Effector memory CD8-positive, alpha-beta T cell (primary cell): ENCODE measurements at places on chromosomes 7 and 10.
A peak's percentile ranks its signal among the peaks of the same experiment; 100 is the strongest.

- H3K27me3 ChIP-seq, result no peaks in the 10 kb centered on the region
- peak overlapping the region; percentile 60 for H3K4me3 ChIP-seq
- peaks cover 9% of the 10 kb centered on the region for H3K36me3 ChIP-seq
- H3K27ac ChIP-seq, result peak overlapping the region; percentile 80
- DNase-seq, result no peak
Measured at GRCh38 chr10:61987951-61988379, 86.5 kb downstream of the ARID5B start.

DNA sequence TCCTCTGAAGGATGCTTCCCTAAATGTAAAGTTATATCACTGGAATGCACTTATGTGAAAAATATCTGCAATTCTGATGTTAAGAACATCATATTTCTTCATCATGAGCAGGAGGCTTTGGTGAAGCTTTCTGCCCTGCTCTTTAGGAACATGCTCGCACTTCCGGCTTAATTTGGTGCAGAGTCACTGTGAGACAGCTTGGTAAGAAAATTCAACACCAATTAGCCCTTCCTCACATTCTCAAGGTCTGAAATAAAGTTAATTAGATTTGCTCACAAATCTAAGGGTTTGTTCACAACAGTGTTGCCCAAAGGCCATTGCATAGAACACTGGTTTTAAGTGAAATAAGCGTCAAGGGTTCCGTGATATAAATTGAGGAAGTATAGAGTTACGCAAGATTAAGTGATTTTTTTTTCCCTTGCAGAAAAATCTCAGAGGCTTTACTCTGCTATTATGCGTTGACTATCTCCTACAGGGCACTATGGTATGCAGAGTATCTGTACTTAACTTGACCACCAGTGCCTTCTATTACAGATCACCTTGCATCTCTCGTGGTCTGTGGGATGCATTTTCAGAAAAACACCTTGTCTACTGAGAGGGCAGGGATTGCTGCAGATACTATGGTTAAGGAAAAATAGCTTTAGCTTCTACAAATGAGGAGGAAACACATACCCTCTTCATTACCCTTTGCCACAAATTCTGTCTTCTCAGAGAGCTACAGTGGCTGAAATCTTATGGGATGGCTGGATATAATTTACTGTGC lies 953.9 kb downstream of the TYW1 start:
- no peaks in the 10 kb centered on the region for H3K27me3 ChIP-seq
- no peak for DNase-seq
- no peaks in the 10 kb centered on the region for H3K4me1 ChIP-seq
- H3K4me3 ChIP-seq, result no peak overlapping the region
- H3K27ac ChIP-seq, result no peak overlapping the region

- DNase-seq, result no peak
- peak overlapping the region; percentile 37 for H3K4me3 ChIP-seq
- no peak overlapping the region for H3K27ac ChIP-seq
- H3K4me1 ChIP-seq, result peaks cover 30% of the 10 kb centered on the region
Measured at GRCh38 chr10:123143162-123143824, 4.6 kb upstream of the HMX2 start.

DNA sequence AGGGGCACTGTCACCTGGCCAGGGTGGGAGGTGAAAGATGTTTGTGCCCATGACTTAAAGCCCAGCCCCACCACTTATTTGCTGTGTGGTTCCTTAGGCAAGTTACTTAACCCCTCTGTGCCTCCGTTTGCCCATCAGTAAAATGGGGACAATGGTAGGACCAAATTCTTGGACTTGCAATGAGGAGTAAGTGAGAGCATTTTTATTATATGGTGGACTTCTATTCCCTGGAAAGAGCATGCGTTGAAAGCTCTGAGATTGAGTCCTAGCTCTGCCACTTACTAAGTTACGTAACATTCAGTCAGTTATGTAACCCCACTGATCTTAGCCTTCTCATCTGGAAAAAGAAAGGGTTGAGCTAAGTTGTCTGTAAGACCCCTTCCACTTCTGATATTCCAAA lies 18.8 kb downstream of the VSIR start:
- no peak overlapping the region for H3K4me3 ChIP-seq
- peaks cover 69% of the 10 kb centered on the region for H3K4me1 ChIP-seq
- H3K36me3 ChIP-seq, result peaks cover 87% of the 10 kb centered on the region
- H3K27ac ChIP-seq, result peak overlapping the region; percentile 49
- H3K27me3 ChIP-seq, result no peaks in the 10 kb centered on the region
- no peak for DNase-seq

DNA sequence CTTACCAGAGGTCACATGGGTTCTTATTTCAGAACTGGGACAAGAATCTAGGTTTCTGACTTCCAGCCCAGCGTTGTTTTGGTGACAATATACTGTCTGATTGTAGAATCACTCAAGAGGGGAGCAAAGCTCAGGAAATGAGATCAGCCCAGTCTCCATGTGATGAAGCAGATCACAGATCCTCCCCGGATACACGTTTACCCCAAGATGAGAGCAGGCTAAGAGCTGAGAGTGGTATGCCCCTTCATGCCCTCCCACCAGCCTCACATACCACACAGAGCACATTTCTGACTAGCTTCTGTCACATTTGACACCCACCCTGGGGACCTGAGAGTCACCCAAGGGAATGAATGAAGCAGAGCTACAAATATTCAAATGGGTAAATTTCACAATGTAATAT lies 27.1 kb upstream of the PRKCQ start:
- peak overlapping the region; percentile 43 for H3K4me3 ChIP-seq
- DNase-seq, result peak; percentile 34
- H3K27ac ChIP-seq, result peak overlapping the region; percentile 83
- peaks cover 36% of the 10 kb centered on the region for H3K4me1 ChIP-seq
- no peaks in the 10 kb centered on the region for H3K27me3 ChIP-seq
- H3K36me3 ChIP-seq, result peaks cover 7% of the 10 kb centered on the region

DNA sequence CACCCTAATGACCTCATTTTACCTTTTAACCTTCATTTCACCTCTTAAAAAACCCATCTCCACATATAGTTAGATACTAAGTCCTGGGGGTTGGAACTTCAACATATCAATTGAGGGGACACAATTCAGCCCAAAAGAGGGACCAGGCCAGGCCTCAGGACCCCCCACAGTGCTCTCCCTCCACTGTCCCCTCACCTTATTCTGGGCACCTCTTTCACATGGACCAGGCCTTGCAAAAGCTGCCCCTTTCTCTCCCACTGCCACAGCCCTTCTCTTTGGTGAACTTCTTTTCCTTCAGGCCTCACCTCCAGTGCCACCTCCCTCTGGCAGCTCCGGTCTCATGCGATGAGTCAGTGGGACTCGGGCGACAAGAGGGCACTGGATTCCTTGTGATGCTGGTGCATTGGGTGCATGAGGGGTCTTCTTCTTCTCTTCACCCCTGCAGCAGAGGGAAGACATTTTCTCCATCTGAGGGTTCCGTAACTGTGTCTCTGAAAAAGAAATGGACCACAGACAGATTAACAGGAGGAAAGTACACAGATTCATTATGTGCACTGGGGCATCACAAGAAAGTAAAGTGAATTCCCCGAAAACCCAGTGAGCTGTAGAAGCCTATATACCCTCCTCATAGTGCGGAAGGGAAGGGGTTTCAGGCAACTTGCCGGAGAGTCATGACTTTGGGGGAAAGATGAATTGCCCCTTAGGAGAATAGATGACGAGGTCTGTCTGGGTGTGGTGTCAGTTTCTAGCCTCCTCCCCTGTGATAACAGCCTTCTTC lies 288.7 kb upstream of the IGFBP3 start:
- no peak overlapping the region for H3K4me3 ChIP-seq
- no peak overlapping the region for H3K27ac ChIP-seq
- DNase-seq, result no peak
- H3K4me1 ChIP-seq, result no peaks in the 10 kb centered on the region

GRCh38 chr7:115274-115911 lies 77.0 kb upstream of the FAM20C start:
- peaks cover 2% of the 10 kb centered on the region for H3K4me1 ChIP-seq
- H3K36me3 ChIP-seq, result no peaks in the 10 kb centered on the region
- peaks cover 90% of the 10 kb centered on the region for H3K27me3 ChIP-seq
- no peak overlapping the region for H3K4me3 ChIP-seq

GRCh38 chr7:103915680-103916357 lies 73.6 kb downstream of the RELN start:
- no peaks in the 10 kb centered on the region for H3K4me1 ChIP-seq
- H3K27me3 ChIP-seq, result peaks cover 6% of the 10 kb centered on the region
- H3K27ac ChIP-seq, result no peak overlapping the region
- no peaks in the 10 kb centered on the region for H3K36me3 ChIP-seq
- no peak overlapping the region for H3K4me3 ChIP-seq
- DNase-seq, result no peak

- no peaks in the 10 kb centered on the region for H3K36me3 ChIP-seq
- DNase-seq, result no peak
- H3K27me3 ChIP-seq, result peaks cover 10% of the 10 kb centered on the region
- H3K4me1 ChIP-seq, result no peaks in the 10 kb centered on the region
Measured at GRCh38 chr7:112997831-112998230, 88.8 kb downstream of the GPR85 start.

- H3K36me3 ChIP-seq, result no peaks in the 10 kb centered on the region
- DNase-seq, result no peak
- H3K4me1 ChIP-seq, result no peaks in the 10 kb centered on the region
Measured at GRCh38 chr10:1377231-1377630, 321.0 kb downstream of the WDR37 start.

DNA sequence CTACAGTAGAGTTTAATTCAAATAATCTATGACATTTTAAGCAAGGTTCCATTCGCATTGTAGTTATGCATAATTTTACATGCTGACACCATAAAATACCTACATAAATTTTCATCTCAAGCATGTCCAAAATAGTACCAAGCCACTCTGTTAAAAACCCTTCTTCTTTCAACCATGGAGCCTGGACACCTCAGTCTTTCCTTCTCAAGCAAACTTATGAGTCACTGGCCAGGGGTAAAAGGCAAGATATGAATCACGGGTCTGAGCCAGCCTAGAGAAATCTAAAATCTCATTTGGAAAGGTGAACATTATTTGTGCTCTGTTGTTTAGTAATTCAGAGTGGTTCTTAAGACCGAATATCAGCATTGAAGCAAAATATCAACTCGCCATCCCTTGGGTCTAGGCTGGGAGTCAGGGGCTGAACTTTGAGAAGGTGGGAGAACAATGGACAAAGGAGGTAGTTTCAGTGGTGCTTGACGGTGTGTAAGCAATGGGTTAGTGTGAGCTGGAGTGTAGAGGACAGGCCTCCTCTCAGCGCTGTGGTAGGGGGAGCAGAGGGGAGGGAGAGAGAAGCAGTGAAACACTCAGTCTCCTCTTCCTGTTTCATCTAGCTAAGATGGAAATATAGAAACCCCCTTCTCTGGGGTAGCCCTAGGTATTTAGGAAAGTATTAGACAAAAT lies 19.1 kb upstream of the GPAM start:
- H3K4me1 ChIP-seq, result no peaks in the 10 kb centered on the region
- H3K27me3 ChIP-seq, result peaks cover 45% of the 10 kb centered on the region
- no peak overlapping the region for H3K27ac ChIP-seq
- DNase-seq, result no peak

DNA sequence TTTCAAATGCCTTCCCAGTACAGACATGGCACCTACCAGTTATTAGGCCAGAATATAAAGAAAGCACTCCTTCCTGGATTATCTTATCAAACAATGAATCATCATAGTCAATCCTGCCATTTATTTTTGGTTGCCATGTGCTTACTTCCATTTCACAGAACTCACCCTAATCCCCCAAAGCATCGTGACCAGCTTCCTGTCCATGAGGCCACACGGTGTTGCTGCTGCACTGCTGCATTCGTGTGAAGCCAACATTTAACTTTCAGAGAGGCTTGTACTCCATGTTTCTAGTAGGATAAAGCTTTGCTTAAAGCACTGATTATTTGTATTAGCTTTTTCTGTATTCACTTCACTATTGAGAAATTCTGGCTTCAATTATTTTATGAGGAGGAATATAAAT lies 14.4 kb downstream of the COL28A1 start:
- DNase-seq, result no peak
- no peaks in the 10 kb centered on the region for H3K4me1 ChIP-seq
- no peak overlapping the region for H3K4me3 ChIP-seq
- H3K27me3 ChIP-seq, result no peaks in the 10 kb centered on the region

DNA sequence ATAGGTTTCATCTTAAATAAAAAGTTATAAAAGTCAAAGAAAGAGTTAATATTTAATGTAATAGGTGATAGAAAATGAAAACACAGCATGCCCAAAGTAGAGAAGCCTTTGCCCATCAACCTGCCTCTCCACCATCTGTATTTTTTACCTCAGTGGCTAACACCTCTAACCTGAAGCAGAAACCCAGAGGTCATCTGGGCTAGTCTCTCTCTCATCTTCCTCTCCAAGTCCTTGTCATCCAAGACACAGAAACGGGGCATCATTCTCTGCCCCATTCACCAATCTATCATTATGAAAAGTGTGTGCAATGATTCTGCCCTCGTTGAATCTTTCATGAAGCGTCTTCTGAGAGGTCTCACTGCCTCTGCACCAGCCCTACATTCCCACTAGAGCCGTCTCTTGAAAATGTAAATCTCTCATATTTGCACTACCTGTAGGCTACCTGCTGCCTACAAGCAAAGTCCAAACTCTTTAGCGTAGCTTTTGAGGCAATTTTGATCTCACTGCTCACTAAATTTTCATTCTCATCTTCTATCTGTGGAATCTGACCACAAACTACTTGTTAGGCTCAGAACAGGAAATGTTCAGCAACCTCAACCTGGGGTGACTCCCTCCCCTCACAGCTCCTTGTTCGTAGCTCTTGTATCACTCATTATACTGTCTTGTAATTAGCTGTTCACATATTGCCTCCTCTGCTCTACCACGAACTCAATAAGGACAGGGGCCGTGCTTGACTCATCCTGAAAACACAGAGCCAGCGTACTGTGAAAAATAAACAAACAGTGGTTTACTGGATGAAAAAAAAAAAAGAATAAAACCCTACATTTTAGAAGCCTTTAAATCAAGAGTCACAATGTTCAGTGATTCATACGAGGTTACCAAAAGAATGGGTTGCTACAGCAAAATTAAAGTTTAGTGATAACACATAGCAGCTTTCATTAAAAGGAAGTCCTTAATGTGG lies 83.1 kb downstream of the CTNNA3 start:
- DNase-seq, result peak; percentile 40
- peak overlapping the region; percentile 56 for H3K27ac ChIP-seq

- H3K36me3 ChIP-seq, result no peaks in the 10 kb centered on the region
- H3K27me3 ChIP-seq, result peaks cover 18% of the 10 kb centered on the region
- no peak overlapping the region for H3K27ac ChIP-seq
- H3K4me3 ChIP-seq, result no peak overlapping the region
- H3K4me1 ChIP-seq, result no peaks in the 10 kb centered on the region
Measured at GRCh38 chr7:70171369-70171920, 573.2 kb downstream of the AUTS2 start.

DNA sequence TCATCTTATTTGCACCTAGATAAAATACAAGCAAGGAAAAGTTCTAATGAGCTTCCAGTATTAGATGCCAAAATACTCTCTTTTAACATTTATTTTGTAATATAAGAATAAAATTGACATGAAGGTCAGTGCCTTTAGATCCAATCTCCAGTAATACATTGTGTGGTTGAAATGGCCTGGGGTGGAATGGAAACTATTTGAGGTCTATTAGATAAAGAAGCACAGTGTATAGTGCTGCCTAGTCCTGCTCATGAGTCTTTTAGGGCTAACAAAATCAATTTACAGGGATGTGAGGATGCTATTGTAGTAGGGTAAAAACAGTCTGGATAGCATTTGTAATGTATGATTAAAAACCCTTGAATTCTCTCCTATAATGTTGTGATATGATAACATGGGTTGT lies 84.5 kb upstream of the ETV1 start:
- H3K4me1 ChIP-seq, result no peaks in the 10 kb centered on the region
- no peak overlapping the region for H3K4me3 ChIP-seq
- H3K36me3 ChIP-seq, result no peaks in the 10 kb centered on the region
- no peaks in the 10 kb centered on the region for H3K27me3 ChIP-seq

- no peak overlapping the region for H3K27ac ChIP-seq
- peaks cover 2% of the 10 kb centered on the region for H3K36me3 ChIP-seq
- no peaks in the 10 kb centered on the region for H3K4me1 ChIP-seq
- H3K4me3 ChIP-seq, result no peak overlapping the region
Measured at GRCh38 chr7:115356139-115356746, 434.3 kb downstream of the MDFIC start.
